Hepatocyte (in vitro differentiated cells): ENCODE measurements at places on chromosomes 2 and 18. TPM values are rescaled to one million over a fixed set of nuclear protein-coding genes. Genes with fewer than 3 reads are reported as not detected.

GRCh38 chr2:62248226-62248625 is 52.3 kb downstream of the B3GNT2 start:
- no peaks in the 10 kb centered on the region for H3K4me1 ChIP-seq
- DNase-seq, result no peak
- no peak overlapping the region for H3K4me3 ChIP-seq
- peak overlapping the region; percentile 31 for H3K27ac ChIP-seq

DNA sequence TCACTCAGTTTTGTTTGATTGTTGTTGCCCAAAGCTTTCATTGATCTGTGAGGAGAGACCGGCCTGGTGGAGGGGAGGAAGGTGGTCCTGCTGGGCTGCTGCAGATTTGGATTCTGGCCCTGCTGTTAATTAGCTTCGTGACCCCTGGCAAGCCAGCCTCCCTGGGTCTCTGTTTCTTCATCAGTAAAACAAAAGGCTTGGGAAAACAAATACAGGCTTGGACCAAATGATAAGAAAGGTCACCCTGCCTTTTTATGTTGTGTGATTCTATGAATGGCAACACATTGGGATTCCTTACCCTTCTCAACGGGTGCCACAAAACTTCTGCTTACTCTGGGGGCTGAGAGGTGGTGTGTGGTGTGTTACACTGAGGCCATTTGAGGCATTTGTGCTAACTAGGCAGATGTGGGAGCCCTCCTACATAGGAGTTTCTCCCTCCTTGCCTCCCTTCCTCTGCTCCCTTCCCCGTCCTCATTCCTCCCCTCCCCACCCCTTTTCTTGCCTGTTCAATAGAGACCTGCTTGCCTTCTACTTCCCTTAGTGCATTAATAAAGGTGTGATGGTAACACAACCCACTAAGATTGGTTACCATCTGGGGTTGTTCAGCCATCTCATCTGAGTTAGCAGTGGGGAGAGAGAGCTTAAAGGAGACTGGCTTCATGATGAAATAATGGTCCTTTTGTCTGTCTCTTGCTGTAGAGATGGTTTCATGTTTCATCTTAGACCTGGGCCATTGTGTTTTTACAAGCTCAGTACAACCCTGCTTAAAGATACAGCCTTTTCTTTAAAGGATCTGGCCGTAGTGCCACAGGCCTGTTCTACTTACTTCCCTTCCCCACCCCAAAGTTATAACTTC is 96.2 kb downstream of the TANC1 start:
- DNase-seq, result no peak
- H3K36me3 ChIP-seq, result no peaks in the 10 kb centered on the region
- peaks cover 29% of the 10 kb centered on the region for H3K4me1 ChIP-seq

DNA sequence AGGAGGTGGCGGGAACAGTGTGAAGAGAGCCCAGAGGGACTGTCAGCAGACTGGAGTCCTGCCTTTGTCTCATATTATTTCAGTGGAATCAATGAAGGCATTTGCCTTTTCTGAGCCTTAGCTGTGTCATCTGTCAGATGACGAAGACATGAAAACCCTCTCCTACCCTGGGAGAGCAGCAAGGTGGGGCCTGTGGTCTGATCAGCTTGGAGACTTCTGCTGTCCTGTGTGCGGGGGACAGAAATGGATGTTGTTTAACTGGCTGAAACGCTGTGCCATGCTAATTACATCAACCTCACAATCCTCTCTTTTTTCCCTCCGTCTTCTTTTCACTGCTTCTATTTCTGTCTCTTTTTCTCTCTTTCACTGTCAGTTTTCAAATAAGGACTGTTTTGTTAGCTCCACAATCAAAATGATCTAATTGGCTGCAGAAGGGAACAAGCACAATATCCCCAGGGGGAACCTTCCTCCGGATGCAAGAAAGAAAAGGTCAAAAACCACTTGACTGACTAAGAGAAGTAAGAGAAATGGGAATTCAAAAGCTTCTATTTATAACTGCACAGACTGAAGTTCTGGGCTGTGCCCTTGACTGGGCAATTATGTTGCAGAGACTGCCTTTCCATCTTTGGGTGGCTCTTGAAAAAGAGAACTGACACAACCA is 340.1 kb downstream of the CLIP4 start:
- DNase-seq, result no peak
- H3K4me3 ChIP-seq, result no peak overlapping the region
- H3K36me3 ChIP-seq, result no peaks in the 10 kb centered on the region
- H3K27me3 ChIP-seq, result no peaks in the 10 kb centered on the region

Gene RBKS
- total RNA-seq, result 5.5 and 6.7 TPM in 2 replicates

GRCh38 chr2:25797620-25798488 is 80.4 kb downstream of the ASXL2 start:
- no peaks in the 10 kb centered on the region for H3K36me3 ChIP-seq
- H3K4me1 ChIP-seq, result no peaks in the 10 kb centered on the region
- H3K27me3 ChIP-seq, result no peaks in the 10 kb centered on the region
- DNase-seq, result no peak
- H3K27ac ChIP-seq, result no peak overlapping the region
- no peak overlapping the region for H3K4me3 ChIP-seq
